ENCODE measurements at places on chromosomes 11 and 22. TPM values are rescaled to one million over a fixed set of nuclear protein-coding genes. Genes with fewer than 3 reads are reported as not detected.

Gene SYT13
- total RNA-seq: not detected

GRCh38 chr11:47607380-47607779 lies 13.2 kb upstream of the C1QTNF4 start:
- no peak for DNase-seq

- DNase-seq: no peak
These were observed 38.9 kb upstream of the LUZP2 start for GRCh38 chr11:24457985-24458384.

Gene CRYBB1
- total RNA-seq: not detected

DNA sequence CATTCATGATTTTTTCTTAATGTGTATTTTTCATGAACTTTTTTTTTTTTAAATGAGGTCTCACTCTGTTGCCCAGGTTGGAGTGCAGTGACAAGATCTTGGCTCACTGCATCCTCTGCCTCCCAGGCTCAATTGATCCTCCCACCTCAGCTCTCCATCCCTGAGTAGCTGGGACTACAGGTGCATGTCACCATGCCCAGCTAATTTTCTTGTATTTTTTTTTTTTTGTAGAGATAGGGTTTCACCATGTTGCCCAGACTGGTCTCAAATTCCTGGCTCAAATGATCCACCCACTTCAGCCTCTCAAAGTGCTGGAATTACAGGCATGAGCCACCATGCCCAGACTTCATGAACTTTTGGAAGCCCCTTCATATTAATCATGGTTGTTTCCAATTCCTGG lies 49.7 kb downstream of the ADAMTS15 start:
- no peak for DNase-seq

Gene KCNK7
- total RNA-seq: 0.27 TPM

Gene FAM111B
- 24.8 TPM for total RNA-seq

GRCh38 chr22:22772396-22772795 lies 115.2 kb upstream of the IGLL5 start:
- no peak for DNase-seq

DNA sequence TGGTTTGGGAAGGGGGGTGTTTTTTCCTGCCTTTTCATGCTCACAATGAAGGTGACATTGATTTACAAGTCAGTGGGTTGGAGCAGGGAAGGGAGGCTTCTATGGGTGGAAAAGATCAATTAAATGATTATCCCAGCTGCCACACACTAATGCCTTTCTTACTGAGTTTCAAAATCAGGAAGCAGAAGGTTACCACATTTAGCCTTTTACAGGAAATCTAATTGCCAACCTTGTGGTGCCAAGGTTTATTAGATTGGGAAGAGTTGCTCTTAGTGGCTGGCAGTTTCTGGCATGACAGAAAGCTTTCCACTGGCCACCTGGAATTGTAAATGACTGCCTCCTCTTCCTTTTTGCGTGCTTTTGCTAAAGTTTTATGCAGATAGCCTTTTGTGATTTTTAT lies 98.7 kb downstream of the NAV2 start:
- no peak for DNase-seq

DNA sequence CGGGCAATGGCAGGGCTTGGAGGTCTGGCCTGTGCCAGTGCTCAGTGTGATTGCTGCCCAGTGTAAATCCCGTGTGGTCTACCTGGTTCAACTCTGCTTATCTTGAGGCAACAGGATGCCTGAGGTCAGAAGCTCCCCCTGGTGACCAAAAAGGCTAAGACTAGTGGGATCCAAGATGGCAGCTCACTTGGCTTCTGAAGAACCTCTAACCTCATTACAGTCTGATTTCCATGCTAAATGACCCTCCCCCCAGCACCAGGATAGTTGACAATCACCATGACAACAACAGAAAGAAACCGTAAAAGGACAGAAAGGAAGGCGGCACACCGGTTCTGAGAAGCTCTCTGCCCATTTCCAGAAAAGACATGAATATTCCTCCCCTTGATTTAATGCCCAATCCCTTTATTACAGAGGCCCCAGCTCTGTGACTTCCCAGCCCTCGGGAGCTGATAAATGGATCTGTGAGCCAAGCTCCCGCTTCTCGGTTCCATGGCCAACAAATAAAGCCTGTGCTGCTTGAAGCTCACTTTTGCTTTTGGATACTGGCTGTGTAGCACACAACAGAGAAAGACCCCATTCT lies 398.4 kb downstream of the CTTN start:
- no peak for DNase-seq

- no peak for DNase-seq
These were observed 294.5 kb downstream of the BRD1 start for GRCh38 chr22:49532869-49533802.

DNA sequence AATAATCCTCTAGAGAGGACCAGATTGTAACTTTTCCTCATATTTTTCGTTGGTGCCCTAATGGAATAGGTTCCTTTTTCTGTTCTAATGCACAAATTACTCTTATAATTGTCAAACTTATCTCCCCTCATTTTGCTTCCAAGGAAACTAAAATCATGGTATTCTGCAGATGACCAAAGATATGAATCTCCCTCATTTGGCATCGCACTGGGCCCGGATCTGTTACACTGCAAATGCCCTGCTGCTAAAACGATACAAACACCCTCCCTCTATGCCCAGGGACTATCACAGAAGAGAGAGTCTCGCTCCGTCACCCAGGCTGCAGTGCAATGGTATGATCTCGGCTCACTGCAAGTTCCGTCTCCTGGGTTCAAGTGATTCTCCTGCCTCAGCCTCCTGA lies 7.6 kb downstream of the KLHDC7B start:
- DNase-seq: no peak

Gene C11orf21
- not detected for total RNA-seq

DNA sequence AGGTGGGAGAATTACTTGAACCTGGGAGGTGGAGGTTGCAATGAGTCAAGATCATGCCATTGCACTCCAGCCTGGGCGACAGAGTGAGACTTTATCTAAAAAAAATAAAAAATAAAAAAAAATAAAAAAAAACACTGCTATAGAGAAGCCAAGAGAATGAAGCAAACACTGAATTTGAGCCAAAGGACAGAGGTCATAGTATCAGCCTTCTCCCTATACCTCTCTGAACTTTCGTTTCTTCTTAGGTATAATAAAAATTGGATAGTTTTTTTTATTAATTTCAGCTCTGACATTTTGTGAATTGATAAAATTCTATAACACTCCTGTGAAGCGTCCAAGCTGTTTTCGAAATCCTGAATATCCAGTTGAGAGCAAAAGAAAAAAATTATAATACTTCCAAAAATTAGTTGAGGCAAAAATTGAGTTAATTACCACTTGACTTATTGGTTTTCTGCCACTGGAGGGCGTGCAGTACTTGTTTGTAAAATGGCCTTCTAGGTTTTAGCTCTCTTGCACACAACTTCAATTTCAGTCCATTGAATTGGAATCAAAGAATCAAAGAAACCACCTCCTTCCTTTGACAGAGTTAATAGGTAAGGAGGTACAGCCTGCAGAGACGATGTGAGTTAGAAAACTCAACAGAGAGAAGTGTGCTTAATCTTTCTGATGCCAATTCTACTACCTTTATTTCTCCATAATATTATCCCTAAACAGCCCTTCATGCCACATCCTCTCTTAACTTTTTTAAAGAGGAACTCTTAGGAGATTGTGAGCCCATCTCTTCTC lies 143.2 kb downstream of the BBOX1 start:
- peak; percentile 49 for DNase-seq

DNA sequence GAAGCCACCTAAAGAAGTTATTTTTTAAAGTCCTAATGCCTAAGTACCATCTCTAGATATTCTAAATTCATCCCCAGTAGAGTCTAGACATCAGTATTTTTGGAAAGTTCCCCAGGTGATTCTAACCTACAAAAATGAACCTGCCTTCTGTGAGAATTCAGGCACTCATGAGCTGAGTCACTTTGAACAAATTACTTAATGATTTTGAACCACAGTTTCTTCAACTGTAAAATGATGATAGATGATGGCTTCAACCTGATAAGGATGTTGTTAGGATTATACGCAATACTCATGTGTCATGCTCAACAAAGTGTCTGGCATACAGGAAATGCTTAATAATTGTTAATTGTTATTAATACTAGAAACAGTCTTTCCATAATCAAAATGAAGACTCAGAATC lies 82.8 kb upstream of the OR5AK2 start:
- DNase-seq: peak; percentile 76

Gene IGSF22
- total RNA-seq: 0.46 TPM

- DNase-seq: no peak
These were observed 15.1 kb downstream of the SEC14L4 start for GRCh38 chr22:30490399-30490798.

DNA sequence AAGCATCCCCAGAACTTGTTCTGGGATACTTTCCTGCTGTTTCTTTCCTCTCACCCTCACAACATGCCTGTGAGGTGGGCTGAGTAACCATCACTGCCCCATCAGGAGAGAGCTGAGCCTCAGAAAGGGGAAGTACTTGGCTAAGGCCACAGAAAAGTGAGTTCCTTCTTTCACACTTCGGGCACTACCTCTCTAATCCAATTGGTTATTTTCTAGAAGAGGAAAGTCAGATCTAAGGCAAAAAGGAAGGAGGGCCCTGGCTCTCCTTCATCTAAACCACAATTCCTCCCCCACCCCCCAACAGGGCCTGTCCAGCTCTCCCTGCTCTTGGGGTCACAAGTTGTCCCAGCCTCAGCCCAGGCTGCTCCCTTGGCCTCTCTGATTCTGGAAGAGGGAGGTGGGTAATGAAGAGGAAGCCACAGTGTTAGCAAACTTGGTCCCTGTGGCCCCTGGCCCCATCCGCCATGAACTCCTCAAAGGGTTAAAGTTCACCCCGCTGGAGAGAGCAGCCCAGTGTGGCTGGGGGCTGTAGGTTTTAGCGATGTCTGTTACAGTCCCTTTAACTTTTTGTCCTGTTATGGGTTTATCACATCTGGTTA lies 34.0 kb downstream of the SLC22A12 start:
- DNase-seq: no peak

- no peak for DNase-seq
These were observed 29.8 kb downstream of the MTMR3 start for GRCh38 chr22:29912605-29913398.

Gene ANGPTL5
- not detected for total RNA-seq

DNA sequence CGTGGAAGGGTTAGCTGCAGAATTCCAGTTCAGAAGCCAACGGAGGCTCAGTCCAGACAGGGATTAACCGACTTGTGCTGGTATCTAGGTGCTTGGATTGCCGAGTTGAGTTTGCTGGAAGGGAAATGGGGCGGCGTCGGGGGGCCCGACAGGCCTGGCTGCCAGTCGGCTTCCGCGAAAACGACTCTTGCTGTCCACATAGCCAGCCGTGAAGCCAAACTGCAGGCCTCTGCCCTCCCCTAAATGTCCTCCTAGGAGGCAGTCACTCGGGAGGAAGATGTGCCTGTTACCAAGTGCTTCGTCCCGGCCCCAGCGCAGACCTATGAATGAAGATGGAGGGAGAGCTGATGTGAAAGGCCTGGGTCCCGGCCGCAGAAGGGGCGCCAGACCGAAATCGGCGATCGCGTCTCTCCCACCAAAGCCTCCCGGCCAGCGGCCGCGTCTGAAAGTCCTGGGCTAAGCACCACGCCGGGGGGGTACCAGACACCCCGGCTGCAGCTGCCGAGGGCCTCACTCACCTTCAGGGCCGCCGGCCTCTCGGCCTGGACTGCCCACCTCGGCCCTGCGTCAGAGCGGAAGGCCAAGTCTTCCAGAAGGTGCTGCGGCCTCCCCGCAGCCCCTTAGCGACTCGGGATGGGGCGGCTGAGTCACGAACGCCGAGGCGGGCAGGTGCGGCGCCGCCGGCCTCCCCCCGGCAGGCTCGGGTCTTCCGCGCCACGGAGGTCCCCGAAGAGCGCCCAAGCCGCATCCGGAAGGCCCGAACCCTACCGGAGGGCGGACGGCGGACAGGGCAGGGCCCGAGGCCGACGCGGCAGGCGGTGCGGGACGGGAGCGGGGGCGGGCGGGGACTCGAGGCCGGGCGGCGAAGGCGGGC lies 7.5 kb downstream of the DPAGT1 start:
- DNase-seq: no peak

GRCh38 chr11:31366795-31367194 lies 2.7 kb downstream of the DCDC1 start:
- no peak for DNase-seq

GRCh38 chr11:28338371-28338770 lies 230.2 kb downstream of the METTL15 start:
- DNase-seq: no peak

Gene RFPL2
- not detected for total RNA-seq

DNA sequence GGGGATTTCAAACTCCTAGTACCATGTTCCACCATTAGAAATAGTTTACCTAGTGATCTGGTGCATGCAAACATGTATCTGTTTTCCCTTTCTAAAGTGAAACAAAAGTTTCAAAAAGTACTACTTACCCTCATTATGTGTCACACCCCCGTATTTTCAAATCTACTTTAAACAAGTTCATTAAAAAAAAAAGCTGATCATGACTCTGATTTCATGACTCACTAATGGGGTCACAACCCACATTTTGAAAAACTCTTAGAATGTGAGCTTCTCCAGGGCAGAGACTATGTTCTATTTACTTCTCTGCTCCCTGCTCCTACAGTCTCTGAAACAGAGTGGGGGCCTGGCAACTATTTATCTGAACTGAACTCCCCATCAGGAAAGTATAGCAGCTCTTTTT lies 18.2 kb downstream of the CHRM1 start:
- DNase-seq: no peak

DNA sequence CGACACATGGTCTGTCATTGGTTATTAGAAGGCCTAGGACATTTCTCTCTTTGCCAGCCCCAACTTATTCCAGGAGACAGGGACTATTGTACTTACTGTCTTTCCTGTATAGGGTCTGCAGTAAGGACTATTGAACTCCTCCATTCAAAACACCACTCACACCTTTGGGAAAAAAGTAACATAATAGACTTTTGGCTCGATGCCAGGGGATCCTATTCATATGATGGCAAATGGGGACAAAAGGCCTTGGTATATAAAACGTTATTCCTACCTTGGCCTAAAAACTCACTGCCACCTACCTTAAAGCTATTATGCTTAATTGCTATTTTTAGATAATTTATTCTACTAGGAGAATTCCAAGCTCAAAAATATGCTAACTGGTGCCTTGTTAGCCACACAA lies 6.3 kb upstream of the NDUFC2 start:
- no peak for DNase-seq

- DNase-seq: no peak
These were observed 5.2 kb downstream of the TP53AIP1 start for GRCh38 chr11:128937480-128937879.

Measured in foreskin keratinocyte (primary cell).